ENCODE measurements at places on chromosomes 16 and 17.

DNA sequence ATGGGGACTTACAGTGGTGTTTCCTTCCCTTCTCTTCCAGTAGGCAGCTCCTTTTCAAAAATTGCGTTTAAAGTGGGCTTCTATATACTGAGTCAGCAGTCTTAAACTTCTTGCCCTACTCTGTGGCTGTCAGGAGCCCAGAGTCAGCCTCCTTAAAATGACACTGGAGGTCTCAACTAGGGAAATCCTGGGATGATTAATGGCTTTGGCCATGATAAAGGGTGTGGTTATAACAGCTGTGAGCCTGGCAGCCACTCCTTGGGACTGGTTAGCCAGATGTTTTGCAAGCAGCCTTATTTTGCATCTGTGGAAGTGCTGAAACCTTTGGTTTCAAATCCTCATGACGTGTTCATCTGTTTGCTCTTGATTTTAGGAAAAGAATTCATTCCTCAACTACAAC, 25.0 kb downstream of the TAC4 start:
- DNase-seq, result no peak

- DNase-seq, result no peak
Measured at GRCh38 chr16:49681217-49681883, 174.6 kb downstream of the ZNF423 start.

DNA sequence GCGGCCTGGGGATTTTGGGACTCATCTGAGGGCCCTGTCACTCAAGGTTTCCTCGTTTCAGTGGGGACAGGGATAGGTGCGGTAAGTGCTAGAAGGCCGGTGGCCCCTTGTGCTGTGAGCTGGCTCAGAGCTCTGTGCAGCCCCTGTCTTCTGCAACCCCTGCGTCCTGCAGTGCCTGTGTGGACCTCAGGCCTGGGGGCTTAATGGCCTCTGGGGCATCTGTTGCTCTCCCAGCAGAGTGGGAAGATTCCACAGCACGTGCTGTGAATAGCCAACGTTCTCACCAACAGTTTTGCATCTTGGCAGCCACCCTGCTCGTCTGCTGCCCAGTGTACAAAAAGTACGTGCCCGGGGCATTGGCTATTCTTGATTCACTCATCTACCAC, 4.9 kb downstream of the FOXC2 start:
- no peak for DNase-seq

DNA sequence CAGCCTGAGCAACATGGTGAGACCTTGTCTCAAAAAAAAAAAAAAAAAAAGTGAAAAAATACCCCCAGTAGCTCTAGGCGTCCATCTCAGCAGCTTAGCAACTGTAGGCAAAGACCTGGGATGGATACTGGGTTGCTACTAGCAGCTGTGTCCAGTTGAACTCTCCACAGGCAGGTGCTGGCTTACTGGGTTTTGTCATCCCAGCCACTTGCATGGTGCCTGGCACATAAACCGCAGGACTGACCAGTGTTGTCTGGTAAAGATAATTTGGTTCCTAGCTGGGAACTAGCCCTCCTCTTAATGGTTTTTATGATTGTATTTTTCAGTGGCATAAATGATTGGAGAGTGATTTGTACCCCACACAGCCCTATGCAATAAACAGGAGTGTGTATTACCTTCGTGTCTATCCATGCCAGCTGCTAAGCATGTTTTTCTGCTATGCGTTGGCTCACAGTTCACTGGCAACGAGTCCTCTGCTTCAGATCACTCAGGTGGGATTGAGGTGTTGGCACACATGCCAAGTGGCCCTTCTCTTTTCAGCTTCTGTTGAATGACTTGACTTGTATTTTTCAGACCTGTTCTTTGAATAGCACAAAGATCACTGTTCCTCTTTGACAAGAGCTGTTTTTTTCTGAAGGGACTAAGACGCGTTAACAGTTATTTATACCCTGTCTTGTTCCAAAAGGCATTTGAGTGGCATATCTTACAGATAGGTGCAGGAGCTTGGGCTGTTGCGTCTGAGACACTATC, 352.9 kb downstream of the SNX29 start:
- no peak for DNase-seq

GRCh38 chr17:62093188-62094155, 28.4 kb upstream of the MED13 start:
- no peak for DNase-seq

GRCh38 chr17:81254955-81255717, 16.0 kb downstream of the NDUFAF8 start:
- DNase-seq, result no peak

DNA sequence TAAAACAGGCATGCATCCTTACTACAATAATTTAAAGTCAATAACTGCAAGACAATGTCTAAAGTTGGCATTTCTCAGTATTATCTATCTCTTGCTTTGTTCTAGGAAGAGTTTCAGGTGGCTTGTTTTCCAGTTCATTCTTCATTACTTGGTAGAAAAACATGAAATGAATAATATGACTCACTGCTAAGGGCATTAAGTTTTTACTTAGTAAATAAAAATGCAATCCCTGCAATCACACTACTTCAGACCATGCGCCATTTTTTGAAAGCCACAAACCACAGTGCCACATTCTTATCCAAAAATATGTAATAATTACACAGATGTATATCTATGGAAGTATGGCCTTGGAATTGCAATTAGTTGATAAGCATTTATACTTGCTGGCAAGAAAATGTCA, 55.4 kb downstream of the CREBBP start:
- DNase-seq, result no peak

GRCh38 chr17:67245073-67245693, at the start of gene HELZ:
Gene HELZ (minus strand): TSS chr17:67245196. CDS start chr17:67218804, 26,392 bp downstream.
- peak; percentile 49 for DNase-seq

- no peak for DNase-seq
Measured at GRCh38 chr17:66605541-66605940, 229.4 kb upstream of the CACNG5 start.

DNA sequence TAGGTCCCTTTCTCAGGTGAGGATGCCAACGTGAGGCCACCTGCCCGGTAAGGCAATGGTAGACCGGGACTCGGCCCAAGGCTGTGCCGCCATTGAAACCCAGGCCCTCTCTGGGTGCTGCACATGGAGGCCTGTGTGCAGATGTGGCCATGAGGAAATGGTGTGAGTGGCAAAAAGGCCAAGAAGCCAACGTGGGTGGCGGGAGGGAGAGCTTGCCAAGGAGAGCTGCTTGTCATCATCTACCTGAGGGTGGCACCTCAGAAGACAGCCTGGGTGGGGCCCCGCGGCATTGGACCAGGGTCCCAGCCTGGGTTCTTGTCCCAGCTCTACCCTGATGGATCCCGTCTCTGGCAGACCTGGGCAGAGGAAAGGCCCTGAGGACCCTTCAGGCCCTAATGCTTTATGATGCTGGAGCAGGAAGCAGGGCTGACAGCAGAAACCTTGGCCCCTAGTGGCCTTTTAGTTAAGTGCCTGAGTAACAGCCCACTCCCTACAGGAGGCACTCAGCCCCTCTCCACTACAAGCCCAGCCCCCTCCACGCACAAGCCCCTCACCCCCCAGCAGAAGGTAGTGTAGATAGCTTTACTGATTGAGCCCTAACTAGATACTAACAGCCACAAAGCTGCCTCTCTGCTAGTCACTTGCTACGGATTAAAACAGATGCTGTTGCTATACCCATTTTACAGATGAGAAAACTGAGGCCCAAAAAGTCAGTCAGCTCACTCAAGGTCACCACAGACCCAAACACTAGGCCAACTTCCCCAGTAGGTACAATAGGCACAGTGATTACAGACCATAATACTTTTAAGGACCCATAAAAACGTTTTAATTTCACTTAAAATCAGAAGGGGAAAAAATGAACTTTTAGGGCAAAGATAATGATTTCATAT, 26.2 kb upstream of the KIFC3 start:
- no peak for DNase-seq

GRCh38 chr17:10094797-10095196, 103.6 kb downstream of the GAS7 start:
- no peak for DNase-seq

DNA sequence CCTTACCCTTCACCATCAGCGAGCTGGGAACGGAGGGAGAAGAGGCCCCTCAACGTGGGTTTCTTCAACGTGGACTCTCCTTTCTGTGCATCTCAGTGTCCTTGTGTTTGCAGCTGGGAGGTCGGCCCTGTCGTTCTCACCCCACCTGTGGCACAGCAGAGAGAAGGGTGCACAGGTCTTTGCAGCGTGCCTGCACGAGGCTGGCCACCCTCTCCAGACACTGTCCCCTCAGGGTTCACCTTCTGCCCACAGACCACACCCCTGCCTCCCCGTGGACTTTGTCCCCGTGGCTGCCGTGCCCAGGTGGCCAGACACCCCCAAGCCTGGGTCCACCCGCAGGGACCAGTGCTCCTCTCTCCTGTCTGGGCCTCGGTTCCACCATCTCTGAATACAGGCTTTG, 7.3 kb upstream of the WDR45B start:
- no peak for DNase-seq

DNA sequence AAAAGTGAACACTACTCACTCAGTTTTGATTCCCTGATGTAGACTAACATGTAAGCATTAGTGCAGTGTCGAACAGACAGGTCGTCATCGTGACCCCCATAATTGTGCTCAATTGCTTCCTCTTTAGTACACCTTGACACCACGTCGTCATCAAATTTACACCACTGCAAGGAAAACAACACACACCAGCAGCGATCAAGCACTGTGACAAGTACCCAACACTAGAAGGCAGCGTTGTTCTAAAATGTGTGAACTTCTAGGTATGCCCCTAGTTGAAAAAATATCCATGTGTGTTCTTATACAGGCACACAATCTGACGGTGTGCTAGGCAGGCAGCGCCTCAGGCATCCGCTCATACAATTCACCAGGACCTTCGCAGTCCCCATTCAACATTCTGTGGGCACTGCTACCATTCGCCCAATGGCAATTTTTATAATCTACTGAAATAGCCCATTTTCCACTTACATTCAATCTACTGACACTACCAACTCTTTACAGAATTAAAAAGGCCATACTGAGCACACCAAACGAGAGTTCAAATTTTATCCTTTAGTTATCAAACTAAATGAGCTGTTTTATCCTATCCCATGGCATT, 23.1 kb downstream of the LITAFD start:
- DNase-seq, result no peak

GRCh38 chr17:4636474-4637100, 4.9 kb downstream of the ALOX15 start:
- no peak for DNase-seq

- no peak for DNase-seq
Measured at GRCh38 chr17:1192911-1193699, 13.3 kb upstream of the ABR start.

GRCh38 chr17:65523853-65524664, 37.4 kb downstream of the AXIN2 start:
- DNase-seq, result no peak

GRCh38 chr17:61402978-61403800, 3.5 kb downstream of the TBX2 start:
- no peak for DNase-seq

- no peak for DNase-seq
Measured at GRCh38 chr17:2251098-2251497, 52.5 kb downstream of the SMG6 start.

DNA sequence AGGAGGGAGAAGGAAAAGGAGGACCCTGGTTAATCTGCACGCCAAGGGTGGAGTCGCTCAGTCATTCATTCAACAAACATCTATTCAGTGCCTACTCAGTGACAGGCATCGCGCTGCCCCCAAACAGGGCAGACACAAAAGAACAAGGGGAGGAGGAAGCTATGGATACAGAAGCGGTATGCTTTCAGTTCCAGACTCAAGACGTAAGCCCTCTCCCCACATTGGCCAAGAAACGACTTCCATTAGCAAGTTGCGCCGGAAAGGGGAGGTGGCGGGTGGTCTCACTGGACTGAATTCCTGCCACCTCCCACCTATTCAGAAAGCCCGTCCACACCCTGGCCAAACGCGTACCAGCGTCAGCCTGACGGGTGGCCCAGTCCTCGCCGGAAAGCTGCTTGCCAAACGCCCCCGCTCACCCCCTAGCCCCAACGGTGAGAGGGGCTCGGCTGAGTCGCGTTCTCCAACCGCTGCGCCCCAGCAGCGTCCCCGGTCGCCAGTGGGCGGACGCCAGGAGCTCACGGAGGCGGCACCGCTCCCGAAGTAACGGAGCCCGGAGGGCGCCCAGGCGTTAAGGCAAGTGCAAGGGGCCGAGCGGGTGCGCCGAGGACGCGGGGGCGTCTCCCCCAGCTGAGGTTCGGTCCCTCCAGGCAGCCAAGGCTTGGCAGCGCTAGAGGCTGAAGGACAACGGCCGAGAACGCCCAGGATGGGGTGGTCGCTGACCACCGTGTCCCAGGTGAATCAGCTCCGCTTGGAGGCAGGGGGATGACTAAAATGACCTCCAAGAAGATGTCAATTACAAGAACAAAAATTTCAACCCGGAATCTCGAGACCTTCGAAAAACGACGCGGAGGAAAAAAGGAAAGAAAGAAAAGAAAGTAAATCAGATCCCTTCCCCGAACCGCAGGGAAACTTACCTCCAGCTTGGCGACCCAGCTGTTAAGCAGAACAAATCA, 470.7 kb downstream of the SOX9 start:
- no peak for DNase-seq

GRCh38 chr16:76777721-76778465, 413.1 kb upstream of the MON1B start:
- no peak for DNase-seq

DNA sequence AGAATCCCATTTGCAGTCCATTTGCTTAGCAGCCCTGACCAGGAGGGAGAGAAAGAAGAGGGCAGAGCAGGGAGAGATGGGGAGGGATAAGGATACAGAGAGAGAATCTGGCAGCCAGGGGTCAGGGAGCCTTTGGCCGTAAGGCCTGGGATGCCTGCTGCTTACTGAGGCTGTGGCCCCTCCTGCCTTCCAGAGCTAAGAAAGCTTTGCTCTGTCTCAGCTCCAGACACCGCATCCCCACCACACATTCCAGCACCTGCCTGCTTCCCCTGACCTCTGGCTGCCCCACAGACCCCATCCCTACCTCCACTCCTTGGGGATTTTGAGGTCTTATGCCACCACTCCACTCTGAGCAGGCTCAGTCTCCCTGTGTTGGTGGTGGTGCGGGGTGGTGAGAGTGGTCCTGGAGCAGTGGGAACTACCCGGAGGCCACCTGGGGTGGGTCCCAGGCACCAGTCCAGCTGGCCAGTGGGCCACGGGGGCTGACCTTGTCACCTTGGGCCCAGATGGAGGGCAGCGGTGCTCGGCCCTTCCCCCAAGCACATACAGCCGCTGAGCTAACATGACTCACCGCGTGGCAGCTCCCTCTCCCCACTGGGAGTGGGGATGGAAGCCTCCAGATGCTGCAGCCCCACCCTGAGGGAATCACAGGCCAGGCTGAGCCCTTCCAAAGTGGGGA, 58.3 kb downstream of the RAI1 start:
- DNase-seq, result no peak

- DNase-seq, result no peak
Measured at GRCh38 chr17:69187294-69187693, 41.3 kb downstream of the ABCA10 start.

DNA sequence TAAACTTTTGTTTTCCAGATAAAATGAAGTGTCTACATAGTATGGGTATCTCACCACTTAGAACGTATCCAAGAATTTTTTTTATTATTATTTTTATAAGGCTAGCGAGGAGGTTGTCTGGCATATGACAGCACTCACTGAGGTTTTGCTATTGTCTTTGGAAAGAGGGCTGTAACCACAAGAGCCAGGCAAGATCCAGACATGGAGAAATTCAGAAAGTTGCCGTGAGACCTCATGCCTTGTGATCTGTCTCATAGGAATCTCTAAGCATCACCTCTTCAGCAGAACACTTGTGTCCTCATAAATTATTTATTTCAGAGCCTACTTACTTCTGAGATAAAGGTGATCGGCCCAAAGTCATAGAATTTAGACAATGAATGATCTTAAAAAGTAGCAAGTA, 410.8 kb downstream of the CDH11 start:
- DNase-seq, result no peak

- DNase-seq, result no peak
Measured at GRCh38 chr16:29192329-29193247, 207.7 kb downstream of the LAT start.
